ENCODE measurements at places on chromosomes 16 and 17. TPM values are rescaled to one million over a fixed set of nuclear protein-coding genes. Genes with fewer than 3 reads are reported as not detected.

DNA sequence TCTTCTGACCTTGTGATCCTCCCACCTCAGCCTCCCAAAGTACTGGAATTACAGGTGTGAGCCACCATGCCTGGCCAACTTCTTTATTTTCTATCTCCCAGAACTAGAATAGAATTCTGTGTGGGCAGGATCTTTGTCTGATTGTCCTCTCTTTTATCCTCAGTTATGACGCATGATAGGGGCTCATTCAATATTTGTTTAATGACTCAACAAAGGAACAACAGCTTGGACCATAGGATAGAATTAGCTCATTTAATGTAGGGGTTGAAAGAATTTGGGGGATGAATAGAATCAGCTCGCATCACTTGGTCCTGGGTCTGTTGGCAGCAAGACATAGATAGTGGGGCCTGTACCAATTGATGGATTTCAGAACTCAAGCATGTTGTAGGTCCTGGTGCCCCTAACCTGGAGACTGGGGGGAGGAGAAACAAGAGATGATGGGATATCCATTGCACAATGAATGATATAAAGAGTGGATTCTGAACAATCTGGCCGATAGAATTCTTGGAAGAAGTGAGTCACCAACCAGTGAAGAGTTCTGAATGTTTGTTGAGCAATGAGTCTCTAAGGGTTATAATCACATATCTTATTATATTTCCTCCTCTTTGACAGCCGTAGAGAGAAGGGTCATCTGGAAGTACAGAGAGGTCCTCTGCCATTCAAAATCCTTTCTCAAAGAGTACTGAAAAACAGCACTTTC is 250.2 kb downstream of the HS3ST4 start:
- peak; percentile 4 for DNase-seq

GRCh38 chr16:3822366-3823045 is 58.0 kb downstream of the CREBBP start:
- no peak for DNase-seq

- DNase-seq = no peak
These were observed 14.5 kb downstream of the ZFHX3 start for GRCh38 chr16:73033271-73033998.

- DNase-seq = no peak
These were observed 482 bp upstream of the SSH2 start for GRCh38 chr17:29930409-29931010.

DNA sequence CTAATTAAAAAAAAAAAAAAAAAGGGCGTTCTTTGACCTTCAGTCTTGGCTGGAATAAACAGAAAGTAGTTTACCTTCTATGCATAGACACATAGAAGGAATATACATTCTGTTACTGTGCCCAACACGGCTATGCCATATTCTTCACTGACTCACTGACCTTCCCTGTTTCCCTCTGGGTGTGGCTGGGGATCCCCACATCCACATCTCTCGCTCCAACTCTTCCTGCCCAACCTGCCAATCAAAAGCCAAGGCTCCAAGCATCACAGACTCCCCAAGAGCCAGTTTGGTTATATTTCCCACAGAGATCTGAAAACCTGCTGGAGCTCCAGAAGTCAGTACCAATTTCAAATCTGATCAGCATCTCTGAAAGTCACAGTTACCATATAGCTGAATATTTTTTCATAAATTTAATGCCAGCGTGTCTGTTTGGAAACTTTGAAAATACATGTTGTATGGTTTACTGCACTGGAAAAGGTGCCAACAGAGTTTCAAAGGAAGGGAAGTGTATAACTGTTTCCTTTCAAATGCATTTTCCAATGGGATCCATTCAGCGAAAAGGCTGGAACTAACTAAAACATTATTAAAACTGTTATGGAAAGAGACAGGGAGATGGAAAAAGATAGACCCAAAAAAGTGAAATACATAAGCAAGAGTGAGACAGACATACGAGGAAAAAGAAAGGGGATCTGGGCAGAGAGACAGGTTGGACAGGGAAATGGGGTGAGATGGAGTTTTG is 91.8 kb downstream of the SMG6 start:
- no peak for DNase-seq

DNA sequence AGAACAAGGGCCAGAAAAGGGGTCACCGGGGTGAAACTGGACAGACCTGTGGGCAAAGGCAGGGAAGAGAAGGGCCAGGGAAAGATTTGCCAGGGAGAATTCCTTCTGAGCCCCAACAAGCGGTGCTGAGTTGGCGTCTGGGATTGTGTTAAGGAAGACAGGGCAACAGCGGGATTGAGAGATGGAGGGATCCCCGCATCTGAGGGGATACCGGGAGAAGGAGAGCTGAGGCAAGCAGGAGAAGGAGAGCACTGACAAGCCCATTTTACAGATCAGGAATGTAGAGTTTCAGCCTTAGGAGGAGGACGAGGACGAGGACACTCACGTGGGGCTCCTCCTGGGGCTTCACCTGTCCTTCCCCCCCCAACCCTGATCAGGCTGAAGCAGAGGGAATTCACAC is 998 bp upstream of the ABCC3 start:
- no peak for DNase-seq

DNA sequence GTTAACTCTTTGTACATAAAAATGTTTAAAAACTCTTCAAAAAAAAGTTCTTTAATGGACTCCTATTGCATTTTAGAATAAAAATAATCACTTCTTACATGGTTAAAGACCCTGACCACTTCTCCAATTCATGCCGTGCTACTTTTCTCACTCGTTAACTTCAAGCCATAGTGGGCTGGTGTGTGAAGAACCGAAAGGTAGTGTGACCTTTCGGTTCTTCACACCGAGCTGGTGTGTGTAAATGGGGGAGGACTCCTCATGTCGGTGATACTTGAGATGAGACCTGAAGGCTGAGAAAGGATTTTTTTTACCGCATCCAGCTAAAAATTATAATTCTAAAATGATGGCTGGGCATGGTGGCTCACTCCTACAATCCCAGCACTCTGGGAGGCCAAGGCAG is 22.1 kb downstream of the RFFL start:
- DNase-seq = no peak

DNA sequence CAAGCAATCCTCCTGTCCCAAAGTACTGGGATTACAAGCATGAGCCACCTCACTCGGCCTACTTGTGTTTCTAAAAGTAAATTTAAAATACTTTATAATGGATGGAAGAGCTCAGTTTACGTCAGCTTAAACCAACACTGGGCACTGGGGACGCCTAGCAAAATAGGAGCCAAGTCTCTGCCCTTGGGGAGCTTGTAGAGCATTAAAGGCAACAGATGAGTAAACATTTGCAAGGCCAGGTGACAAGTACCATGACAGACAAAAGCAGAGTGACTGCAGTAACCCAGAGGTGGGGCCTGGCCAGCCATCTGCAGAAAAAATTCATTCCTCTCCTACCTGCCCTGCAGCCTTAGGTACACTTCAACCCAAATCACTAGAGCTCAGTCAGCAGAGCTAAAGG is 12.1 kb upstream of the NLK start:
- DNase-seq = no peak

GRCh38 chr17:21532763-21533385 is 156.7 kb downstream of the KCNJ12 start:
- DNase-seq = no peak

The TBC1D3K gene
- polyA plus RNA-seq = not detected

The ADPRM gene
- 8.3 TPM for polyA plus RNA-seq

The FKBP10 gene
- polyA plus RNA-seq = 121 TPM

Measured in A549 (cell line).